Hippocampal formation (tissue), 2 donors: ENCODE measurements at places on chromosomes 4 and X.

DNA sequence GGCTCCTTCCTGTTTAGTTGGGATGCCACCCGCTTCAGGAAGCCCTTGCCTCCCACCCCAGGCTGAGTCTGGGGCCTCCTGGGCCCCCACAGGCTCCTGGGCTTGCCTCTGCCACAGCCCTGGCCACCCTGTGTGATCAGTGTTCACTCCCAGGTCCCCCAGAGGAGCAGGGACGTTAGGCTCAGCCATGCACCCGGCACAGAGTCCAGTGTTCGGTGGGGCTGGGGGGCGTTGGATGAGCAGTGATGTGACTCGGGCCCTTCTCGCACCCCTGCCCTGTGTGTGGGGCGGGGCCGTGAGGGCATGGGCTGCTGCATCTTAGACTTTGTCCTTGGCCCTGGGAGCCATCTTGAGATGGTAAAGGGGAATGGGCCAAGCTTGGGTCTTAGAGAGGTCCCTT lies 29.9 kb upstream of the HTRA3 start:
- no peak for DNase-seq

DNA sequence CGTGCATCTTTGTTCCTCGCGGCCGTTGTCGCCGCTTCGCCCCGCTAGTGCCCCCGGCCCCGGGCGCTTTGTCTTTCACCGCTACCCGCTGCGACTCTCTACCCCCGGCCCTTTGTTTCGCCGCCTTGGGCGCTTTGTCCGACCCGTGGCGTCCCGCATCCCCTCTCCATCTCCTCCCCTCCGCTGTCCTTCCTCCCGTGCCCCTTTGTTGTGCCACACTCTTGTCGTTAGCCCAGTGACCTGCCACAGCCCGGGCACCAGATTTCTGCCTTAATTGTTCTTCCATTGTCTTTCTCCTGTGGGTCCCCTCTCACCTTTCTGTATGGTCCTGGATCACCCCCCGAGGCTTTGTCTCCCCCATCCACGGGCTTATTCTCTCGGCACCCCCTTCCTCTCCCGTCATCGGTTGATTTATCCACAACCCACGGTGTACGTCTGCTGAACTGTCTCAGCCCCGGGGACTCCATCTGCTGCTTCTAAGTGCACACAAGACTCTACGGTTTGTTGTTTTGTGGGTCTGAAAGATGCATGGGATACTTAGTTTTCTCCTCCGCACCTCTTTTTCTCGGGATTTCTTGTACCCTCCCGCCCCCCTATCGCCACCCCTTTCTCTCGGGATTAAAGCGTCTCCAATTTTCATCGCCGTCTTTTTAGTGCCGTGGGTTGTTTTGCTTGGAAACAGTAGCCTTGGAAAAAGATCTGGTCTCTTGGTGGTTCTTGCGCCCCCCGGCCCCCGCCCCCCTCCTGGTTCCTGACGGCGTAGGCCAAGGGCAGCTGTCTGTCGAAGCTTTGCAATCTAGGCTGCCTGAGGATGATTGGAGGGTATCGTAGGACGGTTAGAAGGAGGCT lies 783 bp downstream of the RBPJ start:
- DNase-seq: peak; percentile 22

- DNase-seq: no peak
These were observed 202.7 kb downstream of the BANK1 start for GRCh38 chr4:101993002-101993841.

DNA sequence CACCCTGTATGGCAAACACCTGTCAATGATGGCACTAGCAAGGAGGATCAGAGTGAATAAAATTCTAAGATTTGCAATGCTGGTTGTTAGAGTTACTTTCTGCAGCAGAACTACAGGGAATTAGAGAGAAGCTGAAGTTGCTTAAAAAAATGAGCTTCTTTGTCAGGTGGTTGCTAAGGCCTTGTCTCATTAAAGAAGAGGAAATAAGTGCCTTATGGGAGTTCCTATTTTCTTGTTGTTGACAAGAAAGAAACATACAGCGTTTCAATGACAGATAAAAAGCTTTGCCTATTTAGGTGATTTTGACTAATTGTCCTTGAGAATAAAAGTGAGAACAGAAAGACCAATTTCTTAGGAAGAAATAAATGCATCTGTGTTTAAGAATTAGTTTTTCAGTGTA lies 106.0 kb upstream of the ARHGAP24 start:
- no peak for DNase-seq

GRCh38 chr4:128241981-128242380 lies 45.6 kb downstream of the PGRMC2 start:
- no peak for DNase-seq

- no peak for DNase-seq
These were observed 21.6 kb upstream of the RAI2 start for GRCh38 chrX:17882680-17883079.

- no peak for DNase-seq
These were observed 78.1 kb upstream of the PAGE3 start for GRCh38 chrX:55342533-55343501.

DNA sequence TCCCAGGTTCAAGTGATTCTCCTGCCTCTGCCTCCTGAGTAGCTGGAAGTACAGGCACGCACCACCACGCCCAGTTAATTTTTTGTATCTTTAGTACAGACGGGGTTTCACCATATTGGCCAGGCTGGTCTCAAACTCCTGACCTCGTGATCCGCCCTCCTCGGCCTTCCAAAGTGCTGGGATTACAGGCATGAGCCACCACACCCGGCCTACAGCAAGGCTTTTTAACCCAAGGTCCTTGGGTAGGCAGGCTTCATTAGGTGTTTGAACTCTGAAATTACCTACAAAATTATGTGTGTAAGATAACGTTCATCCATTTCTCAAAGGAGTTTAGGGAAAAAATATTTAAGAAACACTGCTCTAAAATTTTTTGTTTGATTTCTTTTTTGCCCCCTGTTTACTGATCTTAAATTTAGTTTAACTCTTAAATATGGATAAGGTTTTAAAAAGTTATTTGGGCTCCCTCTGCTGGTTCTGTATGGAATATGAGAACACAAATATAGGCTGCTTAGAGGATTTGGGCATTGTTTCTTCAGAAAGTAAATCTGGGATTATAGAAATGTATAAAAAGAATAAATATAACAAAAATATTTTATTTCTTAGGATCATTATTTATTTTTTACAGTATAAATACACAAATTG lies 92.8 kb downstream of the CBR4 start:
- DNase-seq: no peak

DNA sequence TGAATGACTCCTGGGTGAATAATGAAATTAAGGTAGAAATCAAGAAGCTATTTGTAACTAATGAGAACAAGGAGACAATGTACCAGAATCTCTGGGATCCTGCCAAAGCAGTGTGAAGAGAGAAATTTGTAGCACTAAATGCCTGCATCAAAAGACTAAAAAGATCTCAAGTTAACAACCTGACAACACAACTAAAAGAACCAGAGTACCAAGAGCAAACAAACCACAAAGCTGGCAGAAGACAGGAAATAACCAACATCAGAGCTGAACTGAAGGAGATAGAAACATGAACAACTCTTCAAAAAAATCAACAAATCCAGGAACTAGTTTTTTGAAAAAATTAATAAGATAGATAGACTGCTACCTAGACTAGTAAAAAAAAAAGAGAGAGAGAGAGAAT lies 8.4 kb downstream of the CFAP299 start:
- no peak for DNase-seq

GRCh38 chrX:120365320-120365719 lies 3.4 kb downstream of the ATP1B4 start:
- DNase-seq: peak; percentile 23

DNA sequence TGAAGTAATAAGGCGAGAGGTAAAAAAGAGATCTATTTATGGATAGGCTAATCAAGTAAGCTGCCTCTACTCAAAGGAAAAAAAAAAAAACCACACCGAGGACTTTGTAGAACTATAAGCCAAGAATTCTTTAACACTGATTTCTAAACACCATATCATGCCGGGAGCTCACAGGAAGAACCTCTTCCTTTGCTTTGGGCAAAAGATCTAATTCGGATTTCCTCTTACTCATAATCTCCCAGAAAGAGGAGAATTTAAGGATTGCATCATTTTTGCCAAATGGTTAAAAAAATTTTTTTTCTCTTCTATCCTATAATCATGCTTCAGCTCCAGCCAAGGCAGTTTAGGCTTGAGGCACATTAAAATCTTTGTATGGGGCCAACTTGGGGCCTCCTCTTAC lies 95.5 kb downstream of the ZNF827 start:
- no peak for DNase-seq

DNA sequence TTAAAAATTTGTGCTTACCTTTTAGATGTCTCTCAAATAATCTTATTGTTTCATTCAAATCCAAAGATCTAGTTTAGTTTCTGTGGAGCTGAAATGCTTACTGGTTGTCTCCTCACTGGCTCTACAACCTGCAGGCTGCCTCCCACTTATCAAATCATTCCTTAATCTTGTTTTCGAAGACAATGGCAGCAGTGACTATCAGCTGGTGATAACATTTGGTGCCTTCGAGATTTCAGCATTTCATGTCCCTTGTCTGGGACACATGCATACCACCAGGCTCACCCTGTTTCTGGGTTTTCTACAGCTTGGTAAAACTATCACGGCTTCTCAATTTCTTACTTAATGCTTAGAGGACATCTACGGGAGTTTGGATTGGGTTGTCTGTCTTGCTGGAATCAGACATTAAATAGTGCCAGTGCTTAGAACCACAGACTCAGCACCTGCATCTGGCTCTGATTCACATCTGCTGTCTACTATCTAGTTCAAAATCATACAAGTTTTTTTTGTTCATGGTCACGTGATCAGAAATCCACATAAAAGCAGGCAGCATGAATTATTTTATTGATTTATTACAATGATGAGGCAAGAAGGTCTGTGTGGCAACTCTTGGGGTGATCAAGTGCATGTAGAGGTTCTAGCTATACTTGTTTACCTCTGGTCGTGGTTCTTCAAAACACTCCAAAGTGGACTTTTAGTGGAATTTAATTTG lies 32.0 kb upstream of the SMARCAD1 start:
- DNase-seq: no peak

DNA sequence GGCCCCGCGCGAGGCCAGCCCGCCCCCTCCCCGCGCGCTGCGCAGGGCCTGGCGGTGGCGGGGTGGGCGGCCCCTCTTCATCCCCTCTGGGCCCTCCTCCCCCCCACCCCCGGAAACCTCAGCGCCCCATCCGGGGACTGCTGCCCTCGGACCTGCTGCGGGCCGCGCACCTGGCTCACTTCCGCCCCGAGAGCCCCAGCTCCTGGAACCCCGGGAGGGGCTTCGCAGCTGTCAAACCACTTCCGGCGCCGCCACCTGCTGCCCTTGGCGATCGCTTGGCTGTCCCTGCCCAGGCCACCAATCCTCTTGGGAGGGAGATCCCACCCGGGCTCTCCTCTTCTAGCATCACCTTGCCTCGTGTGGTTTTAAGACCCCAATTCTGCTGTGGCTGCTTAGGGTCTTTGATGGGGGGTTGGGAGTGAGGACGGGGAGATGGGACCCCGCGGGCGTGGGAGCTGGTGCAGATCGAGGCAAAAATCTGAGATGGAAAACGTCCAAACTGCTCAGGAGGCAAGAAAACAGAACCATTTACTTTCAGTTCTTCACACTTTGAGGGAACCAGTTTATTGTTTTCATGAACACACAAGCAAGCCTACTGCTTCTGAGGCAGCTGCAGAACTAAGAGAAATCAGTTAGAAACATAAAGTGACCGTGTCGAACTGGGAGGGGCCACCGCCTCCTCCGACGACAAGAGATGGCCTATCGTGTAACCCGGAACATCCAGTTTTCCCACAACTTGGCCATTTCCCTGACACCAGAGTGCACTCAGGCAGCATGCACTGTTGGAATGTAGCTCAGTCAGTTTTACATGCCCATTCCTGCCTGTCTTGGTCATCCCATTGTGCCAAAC lies 754 bp downstream of the MTMR1 start:
- DNase-seq: no peak

DNA sequence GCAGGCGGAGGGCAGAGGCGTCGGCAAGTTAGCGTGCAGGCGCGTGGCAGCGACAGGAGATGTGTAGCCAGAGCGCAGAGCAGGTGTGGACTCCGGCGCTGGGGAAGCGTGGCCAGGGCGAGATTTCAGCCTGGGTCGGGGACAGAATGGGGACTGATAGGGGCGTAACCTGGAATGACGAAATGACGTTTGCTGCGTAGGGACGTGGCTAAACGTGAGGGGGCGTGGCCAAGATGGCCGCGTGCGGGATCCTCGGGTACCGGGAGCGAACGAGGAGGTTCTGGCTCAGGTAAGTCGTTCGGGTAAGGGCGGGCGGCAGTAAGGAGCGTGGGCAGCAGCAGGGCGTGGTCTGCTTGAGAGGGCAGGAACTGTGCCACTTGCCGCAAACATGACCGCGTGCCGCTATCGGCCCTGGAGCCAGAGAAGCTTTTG lies 10.9 kb upstream of the CLTRN start:
- DNase-seq: peak; percentile 94

DNA sequence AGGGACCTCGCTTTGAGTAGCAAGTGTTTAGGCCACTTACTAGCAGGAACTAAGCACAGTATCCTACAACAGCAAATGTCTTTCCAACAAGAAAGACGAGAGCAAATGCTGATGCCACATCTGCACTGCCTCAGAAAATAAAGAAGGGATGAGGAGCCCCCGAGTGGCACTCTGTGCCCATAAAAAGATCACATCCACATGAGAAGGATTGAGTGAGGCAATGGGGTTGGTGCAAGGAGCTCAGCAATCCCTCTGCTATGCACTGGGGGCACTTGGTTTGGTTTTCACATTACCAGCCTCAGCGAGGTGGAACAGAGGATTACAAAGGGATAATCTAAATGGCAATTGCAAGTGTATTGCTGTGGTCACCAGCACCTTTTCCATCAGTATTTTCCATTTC lies 252.8 kb upstream of the SLC7A11 start:
- peak; percentile 16 for DNase-seq

DNA sequence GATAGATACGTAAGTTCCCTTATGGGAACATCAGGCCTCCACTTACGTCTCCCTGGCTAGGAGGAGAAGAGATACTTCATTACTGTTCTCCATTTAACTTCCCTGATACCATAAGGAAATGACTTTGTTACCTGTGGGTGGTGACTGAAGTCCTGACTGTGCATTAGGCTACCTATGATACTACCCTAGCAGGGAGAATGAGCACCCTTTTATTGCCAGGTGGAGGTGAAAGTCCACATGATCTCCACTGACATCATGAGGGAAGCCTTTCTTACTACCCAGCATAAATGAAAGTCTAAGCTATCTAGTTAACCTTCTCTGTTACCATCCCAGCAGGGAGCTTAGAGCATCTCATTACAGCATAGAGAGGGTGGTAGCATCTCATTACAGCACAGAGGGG lies 24.4 kb upstream of the LAMTOR3 start:
- DNase-seq: no peak

- peak; percentile 30 for DNase-seq
These were observed 10.7 kb downstream of the MED12 start for GRCh38 chrX:71128915-71129765.

GRCh38 chr4:174154215-174154854 lies 129.1 kb downstream of the FBXO8 start:
- DNase-seq: no peak

GRCh38 chrX:138945219-138945618 lies 233.7 kb upstream of the FGF13 start:
- DNase-seq: no peak

GRCh38 chrX:39019056-39019455 lies 217.8 kb downstream of the MID1IP1 start:
- DNase-seq: no peak

- DNase-seq: no peak
These were observed 23.0 kb downstream of the ZNF81 start for GRCh38 chrX:47859686-47860085.
